AG08395 (cell line): ENCODE measurements at places on chromosomes 4 and X.
A peak's percentile ranks its signal among the peaks of the same experiment; 100 is the strongest.

DNA sequence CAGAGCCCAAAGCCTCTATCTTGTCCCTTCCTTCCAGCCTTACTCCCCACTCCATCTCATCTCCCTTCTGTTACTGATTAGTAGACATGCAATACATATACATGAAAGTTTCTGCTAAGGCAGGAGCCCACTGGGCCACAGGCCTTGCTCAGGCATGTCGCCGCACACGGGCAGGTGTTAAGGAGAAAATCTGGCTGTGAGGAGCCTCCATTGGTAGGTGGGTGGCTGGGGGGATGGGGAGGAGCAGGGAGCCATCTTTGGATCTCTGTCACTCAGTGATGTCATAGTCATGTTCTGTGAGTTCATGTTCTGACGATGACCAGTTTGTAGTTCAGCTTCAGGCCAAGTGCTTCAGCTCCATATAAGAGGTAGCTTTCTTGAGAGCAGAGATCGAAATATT lies 2.9 kb upstream of the HMGB3 start:
- DNase-seq: no peak

- DNase-seq: no peak
Measured at GRCh38 chr4:115229873-115230272, 116.5 kb upstream of the NDST4 start.

DNA sequence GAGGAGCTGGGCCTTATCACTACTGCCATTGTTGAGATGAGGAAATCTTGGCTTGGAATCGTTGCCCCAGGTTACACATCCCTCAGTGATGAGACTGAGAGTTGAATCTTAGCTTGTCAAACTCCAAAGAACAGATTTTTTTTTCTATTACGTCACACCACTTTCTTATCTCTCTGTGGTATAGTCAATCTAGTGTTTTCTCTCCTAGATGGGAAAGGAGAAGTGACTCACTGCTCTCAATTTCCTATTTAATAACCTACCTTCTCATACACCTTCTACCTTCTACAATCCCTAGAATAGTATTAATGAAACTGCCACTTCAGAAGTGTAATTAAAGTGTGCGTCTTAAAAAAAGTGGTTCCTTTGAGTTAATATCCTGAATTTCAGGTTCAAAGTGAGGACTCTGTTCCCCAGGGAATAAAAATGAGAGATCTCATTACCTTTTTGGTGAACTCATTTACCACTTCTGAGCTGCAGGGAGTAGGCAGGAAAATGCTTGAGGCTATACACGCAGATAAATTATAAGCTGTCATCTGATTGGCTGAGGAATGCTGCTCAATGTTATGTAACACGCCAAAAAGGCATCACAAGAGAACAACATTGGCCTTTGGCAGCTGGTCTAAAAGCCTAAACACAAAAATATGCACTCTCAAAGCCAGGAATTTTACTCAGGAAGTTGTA lies 59.3 kb downstream of the MAD2L1 start:
- peak; percentile 50 for DNase-seq

DNA sequence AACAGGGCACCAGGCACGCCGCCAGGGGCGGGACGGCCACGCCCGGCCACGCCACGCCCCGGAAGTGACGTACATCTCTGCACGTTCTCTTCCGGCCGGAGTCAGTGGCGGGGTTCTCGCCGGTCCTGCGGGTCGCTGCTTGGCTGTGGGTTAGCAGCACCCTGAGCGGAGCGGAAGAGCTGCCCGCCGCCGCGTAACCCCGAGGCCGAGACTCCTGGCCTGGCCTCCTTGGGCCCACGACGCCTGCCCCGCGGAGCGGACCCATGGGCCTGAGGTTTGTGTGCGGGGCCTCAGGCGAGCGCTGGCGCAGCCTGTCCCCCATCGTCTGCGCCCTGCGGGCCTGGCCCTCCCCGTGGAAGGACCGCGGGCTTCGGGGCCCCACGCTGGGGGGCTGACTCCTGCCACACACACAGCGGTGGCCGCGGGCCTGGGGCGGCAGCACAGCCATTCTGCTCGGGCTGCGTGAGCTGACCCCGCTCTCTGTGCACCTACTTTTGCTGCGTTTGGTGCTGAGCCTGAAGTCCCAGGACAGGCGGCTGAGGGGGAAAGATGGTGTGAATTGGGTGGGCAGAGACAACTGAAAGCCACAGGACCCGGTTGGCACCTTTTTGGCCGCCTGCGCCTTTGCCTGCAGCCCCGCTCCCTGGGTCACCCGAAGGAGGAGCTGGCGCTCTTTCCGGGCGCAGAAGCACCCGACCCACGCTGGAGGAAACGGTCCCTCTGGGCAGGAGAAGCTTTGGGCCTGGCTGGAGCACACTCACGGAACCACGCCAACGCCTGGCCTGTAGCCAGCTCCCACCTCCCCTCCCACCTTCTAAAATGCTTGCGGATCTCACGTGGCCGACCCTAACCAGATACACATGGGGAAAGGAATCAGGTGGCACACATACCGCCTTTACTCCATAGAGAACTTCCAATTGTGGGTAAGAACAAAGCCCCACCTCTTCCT lies 28.1 kb downstream of the NOP14 start:
- peak; percentile 94 for DNase-seq

DNA sequence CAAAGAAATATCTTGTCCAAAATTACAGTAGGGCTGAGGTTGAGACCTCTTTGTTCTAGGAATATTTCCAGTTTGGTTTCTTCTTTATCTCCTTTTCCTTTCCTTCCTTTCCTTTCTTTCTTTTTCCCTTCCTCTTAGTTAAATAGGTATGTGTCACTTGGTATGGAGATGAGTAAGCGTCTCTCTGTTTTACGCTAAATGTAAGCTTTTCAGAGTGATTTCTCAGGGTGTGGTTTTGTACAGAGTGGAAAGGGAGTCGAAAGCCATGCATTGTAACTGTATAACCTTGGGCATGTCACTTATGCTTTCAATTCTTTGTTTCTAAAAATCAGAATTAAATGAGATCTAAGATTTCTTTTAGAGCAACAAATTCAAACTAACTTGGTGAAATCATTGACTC lies 54.8 kb downstream of the TLL1 start:
- DNase-seq: no peak
